ENCODE measurements at places on chromosomes 5 and 9. TPM values are rescaled to one million over a fixed set of nuclear protein-coding genes. Genes with fewer than 3 reads are reported as not detected.

GRCh38 chr5:88808153-88808552, 74.8 kb downstream of the MEF2C start:
- no peak for DNase-seq

- no peak for DNase-seq
These were observed 120.6 kb downstream of the TTLL11 start for GRCh38 chr9:121972501-121972981.

GRCh38 chr9:95053611-95054570, 263.6 kb downstream of the FANCC start:
- DNase-seq = peak; percentile 48

The HAND1 gene
- polyA plus RNA-seq = not detected

The TMEM252 gene
- polyA plus RNA-seq = not detected

GRCh38 chr9:113788616-113789330, 87.3 kb upstream of the ZNF618 start:
- DNase-seq = no peak

DNA sequence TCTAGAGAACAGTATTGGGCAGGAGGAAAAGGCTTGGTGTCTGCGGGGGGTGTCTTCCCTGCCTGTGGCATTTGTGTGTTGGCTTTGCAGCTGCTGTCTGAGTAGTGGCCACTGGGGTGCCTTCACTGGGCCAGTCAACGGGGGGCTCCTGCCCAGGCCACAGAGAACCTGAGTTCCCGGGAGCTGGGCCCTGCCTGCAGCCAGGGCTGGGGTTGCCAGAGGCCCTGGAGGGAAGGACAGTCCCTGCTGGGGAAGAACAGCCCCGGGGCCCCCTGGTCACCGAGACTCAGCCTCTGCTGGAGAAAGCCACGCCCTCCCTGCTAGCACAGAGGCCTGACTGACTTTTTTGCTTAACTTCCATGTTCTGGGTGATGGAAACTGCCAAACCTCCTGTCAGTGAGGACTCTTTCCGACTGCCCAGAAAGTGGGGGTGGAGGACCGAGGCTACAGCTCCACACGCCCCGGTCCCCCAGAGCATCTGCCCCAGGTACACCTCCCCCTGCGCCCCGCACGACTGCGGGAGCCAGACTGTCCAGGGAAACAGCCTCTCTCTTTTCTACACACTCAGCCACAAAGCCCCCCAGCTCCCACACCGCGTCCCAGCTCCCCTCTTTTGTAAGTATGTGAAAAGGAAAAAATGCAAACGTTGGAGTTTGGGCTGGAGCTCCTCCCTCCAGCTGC, 133.4 kb downstream of the DAB2IP start:
- no peak for DNase-seq

DNA sequence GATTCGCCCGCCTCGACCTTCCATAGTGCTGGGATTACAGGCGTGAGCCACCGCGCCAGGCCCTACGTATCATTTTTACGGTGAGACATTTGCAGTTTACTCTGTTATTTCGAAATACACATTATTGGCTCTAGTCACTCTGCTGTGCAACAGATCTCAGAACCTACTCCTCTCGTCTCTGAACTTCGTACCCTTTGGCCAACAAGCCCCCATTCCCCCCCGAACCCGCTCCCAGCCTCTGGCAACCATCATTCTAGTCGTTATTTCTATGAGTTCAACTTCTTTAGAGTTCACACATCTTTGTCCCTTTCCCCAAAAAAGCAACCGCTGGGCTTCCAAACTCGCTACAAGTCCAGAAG, 735 bp downstream of the PTGR1 start:
- peak; percentile 52 for DNase-seq

GRCh38 chr5:41809128-41809527, 61.1 kb downstream of the OXCT1 start:
- DNase-seq = no peak

The LRRC19 gene
- not detected for polyA plus RNA-seq

DNA sequence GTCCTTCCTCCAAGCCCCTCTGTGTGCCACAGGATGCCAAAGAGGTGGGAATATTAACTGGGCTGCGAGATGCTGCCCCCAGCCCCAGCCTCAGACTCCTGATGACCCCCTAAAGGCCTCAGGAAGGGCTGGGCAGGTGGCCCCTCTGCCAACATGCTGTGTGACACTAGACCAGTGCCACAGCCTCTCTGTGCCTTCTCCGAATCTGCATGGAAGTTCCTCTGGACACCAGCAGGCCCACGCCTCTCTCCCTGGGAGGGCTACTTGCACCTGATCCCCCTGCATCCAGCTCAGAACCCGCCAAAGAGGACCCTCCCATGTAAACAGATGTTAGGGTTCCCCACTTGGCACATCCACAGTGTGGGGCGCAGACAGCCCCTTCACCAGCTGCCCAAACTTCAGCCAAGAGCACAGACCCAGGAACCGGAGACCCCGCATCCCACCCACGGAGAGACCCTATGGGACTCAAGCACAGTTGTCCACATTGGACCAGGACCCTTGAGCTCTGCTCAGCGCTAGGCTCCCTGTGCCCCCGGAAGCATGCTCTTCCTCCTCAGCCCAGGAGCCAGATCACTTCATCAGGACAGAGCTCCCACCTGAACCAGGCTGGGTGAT, 91.6 kb upstream of the LMX1B start:
- no peak for DNase-seq
